Stimulated activated CD8-positive, alpha-beta memory T cell treated with anti-CD3 and anti-CD28 coated beads, Interleukin-12 subunit alpha, Interleukin-12 subunit beta, amount 100 ng/mL, for 4 hours (primary cell): ENCODE measurements at places on chromosomes 4 and X.

DNA sequence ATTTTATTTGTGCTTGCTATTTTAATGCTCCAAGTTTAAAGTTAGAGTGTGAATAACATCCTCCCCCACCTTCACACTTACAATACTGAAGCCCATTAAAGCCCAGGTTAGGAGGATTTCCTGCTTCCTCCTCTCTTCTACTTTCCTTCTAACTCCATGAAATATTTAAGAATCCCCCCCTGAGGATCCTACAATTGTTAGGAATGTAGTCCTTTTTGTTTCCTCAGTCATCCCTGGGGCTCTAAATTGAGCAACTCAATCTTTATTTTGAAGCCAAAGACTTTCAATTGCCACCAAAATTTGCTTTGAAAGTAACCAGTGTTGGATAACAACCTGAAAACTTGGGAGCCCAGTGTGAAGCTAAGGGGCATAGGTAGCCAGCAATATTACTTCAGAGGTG lies 276.9 kb downstream of the FAM47A start:
- no peak for DNase-seq

- no peak for DNase-seq
Observed at GRCh38 chr4:81546777-81547176, 75.1 kb upstream of the RASGEF1B start.

- DNase-seq = no peak
Observed at GRCh38 chr4:144967161-144967560, 130.8 kb downstream of the ANAPC10 start.

GRCh38 chrX:134566506-134566905 lies 91.8 kb downstream of the PLAC1 start:
- DNase-seq = no peak

- no peak for DNase-seq
Observed at GRCh38 chr4:25654031-25654970, 1.4 kb upstream of the SLC34A2 start.

GRCh38 chrX:106249706-106250379 lies 81.7 kb downstream of the PWWP3B start:
- no peak for DNase-seq
